ENCODE measurements at places on chromosomes 6 and 20.
A peak's percentile ranks its signal among the peaks of the same experiment; 100 is the strongest.

DNA sequence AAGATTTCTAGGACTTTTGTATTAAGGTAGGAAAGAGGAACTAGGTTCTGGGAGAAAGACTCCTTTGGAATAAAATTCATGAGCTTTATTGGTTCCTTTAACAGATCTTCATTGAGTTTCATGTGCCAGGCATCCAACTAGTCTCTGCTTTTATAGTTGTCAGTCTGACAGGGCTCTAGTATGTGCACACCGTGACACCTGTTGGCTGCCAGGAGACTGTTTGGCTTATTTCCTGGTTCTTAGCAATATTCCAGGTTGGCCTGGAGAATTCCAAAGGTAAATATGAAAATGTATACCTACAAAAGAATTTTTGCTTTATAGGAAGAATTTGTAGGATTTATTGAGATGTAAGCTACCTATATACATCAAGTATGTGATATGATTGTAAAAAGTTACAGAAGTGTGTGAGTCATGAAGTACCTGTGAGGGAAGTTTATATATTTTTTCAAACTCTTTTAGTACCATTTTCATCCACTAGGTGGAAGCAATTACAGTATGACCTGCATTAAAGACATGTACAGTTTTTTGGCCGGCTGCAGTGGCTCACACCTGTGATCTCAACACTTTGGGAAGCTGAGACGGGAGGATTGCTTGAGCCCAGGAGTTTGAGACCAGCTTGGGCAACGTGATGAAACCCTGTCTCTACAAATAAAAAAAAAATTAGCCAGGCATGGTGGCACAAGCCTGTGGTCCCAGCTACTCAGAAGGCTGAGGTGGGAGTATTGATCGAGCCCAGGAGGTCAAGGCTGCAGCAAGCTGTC, 35.2 kb downstream of the NDUFAF5 start:
- peak; percentile 7 for DNase-seq

GRCh38 chr6:117272891-117273290, 7.5 kb downstream of the VGLL2 start:
- no peak for DNase-seq

DNA sequence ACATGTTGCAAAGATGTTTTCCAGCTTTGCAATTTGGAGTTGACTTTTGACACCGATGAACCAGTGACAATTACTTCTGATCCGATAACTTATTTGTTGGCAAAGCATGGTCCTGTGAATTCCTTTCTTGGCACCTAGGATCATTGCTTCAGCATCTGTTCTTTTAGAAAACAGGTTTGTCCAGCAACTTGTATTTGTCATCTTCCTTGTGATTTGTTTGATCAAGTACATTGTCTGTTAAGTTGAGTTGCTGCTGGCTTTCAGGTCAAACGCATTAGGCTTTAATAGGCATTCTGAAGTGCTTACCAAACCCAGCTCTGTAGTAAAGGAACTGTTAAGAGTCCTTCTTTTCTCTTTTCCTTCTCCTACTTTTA, 192.4 kb upstream of the ZNF217 start:
- no peak for DNase-seq

GRCh38 chr20:43849496-43850186, 65.0 kb upstream of the TOX2 start:
- no peak for DNase-seq

DNA sequence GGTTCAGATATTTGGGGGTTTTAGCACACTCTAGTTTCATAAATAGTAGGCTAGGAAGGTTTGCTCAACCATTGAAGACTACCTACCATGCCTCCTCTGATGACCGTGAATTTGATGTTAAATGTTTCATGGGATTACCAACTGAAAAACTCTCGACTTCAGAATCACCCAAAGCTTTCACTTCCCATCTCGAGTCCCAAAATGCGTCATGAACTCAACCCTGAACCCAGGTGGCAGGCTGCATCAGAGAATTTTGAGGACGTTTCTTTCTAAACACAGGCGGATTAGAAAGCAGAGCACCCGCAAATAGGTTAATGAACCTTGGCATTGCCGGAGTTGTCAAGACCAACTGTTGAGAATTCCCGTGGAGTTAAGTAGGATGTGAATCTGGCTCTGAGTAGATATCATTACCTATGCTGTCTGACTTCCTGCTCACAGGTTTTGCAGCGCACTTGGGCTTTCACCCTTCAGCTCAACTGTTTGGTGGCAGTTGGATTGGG, 98.4 kb upstream of the ADTRP start:
- DNase-seq = no peak

DNA sequence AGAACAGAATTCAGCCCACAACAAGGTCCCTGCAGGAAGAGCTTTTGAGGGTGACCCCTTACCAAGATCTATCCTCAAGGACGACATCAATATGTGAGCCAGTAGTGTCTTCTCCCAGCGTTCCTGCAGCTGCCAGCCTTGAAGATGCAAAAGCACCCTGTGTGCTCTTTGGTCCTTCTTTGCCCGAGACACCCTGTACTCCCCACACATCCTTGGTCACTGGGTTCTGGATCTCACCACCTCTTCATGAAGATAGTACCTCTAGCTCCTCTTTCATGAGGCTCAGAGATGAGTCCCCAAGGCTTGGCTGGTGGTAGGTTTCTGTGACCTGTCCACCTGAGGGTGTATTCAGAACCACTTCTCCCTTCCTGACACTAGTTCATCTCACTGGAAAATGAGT, 259.6 kb upstream of the FOXQ1 start:
- no peak for DNase-seq

DNA sequence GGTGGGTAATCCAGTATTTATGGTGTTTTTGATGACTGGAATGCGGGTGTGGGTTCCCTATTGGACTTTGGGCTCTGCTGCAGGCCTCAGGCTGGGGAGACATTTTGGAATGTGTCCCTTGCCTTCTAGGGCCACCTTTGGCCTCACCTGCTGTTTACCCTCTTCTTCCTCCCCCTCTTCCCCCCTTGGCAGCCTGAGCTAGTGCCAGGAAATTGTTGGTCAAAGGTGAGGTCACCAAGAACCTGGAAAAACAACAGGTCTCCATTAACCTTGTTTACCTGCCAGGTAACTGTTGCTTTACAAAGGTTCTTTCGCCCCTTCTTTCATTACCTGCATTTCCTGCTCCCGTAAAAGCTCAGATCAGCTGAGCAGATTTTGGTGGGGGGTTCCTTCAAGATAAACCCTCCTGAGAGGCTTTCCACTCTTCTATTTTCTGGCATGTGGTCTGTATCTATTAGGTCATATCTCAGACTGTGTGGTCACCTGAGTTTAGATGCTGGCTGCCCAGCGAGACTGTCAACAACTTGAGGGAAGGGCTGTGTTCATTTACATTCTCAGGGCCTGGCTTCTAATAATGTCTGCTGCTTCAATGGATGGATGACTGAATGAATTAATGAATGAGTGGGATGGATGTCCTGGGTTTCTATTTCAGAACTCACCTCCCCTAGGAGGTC, 34.7 kb downstream of the VEGFA start:
- DNase-seq = no peak

GRCh38 chr6:33247977-33248642, 23.6 kb downstream of the VPS52 start:
- peak; percentile 90 for DNase-seq

All from inflammatory macrophage (primary cell).